ENCODE measurements at places on chromosomes 11 and 22. TPM values are rescaled to one million over a fixed set of nuclear protein-coding genes. Genes with fewer than 3 reads are reported as not detected.

DNA sequence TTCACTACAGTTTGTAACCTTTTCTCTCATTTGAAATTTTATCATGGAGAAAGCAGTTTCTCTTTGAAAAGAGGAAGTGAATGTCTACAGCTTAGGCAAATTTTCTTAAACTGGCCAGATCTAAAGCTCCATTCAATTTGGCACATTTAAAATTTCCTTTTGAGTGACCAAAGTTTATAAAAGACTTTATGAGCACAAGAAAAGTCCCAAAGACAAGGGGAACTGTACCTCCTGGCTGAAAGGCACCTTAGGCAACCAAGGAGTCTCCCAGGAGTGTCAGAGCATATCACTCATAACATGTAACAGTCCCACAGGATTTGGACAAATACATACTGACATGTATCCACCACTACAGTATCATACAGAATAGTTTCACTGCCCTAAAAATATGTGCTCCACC is 41.3 kb downstream of the NARS2 start:
- DNase-seq = no peak

GRCh38 chr22:43814264-43814663 is 2.2 kb upstream of the EFCAB6 start:
- no peak for DNase-seq

DNA sequence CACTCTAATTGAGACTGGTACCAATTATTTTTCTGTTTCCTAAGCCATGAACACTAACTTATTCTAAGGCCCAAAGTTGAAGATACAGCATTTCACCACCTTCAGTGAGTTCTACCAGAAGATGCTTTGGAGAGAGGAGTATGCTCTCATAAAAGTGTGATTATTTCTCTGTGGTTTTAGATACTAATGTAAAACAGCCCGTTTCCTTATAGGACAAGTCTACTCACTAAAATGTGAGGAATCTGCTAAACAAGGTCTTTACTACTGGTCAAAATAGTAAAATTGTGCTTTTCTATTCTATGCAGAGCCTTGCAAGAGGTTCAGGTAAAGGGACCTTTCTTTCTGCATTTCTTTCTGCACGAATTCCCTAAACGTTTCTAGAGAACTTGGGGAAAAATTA is 2.4 kb downstream of the LGR4 start:
- no peak for DNase-seq

GRCh38 chr11:4092026-4092425 is 2.6 kb upstream of the RRM1 start:
- no peak for DNase-seq

DNA sequence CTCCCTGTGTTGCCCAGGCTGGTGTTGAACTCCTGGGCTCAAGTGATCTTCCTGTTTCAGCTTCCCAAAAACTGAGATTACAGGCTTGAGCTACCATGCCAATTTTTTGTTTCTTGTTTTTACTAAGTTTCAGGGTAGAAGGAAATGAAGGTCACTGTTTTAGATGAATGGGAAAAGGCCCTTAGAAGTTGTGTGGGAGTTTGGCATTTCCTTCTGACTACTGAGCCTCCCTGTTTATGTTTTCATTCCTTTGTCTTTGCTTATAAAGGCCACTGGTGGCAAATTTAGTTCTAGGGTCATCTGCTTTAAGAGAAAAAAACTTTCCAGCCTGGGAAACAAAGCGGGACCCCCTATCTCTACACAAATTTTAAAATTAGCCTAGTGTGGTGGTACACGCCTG is 22.1 kb downstream of the SRPRA start:
- no peak for DNase-seq

GRCh38 chr11:124868331-124869274 is 3.4 kb downstream of the ROBO3 start:
- no peak for DNase-seq

The ELFN2 gene
- 1.8 TPM for polyA plus RNA-seq

The GLYAT gene
- 164 TPM for polyA plus RNA-seq

The ATG16L2 gene
- polyA plus RNA-seq = 27.6 TPM

The ACRV1 gene
- 1.3 TPM for polyA plus RNA-seq

All from right renal pelvis (tissue), 4 donors.